ENCODE measurements at places on chromosomes 4 and X.
A peak's percentile ranks its signal among the peaks of the same experiment; 100 is the strongest.

DNA sequence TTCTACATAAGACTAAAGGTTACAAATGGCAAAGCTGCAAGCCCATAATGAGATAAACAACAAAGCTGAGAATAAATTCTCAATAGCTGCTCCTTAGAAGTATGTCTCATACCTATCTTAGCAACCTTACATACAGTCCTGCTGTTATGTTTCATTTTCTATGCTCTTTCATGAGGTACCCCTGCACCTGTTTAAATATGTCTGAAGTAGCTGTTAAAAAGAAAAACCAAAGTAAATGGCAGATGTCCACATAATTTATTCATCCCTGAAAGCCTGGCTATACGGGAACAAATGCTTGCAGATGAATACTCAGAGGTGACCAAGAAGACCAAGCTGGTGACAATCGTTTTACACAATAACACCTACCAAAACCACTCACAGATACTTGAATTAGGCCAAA lies 22.5 kb downstream of the PPA2 start:
- DNase-seq, result no peak

DNA sequence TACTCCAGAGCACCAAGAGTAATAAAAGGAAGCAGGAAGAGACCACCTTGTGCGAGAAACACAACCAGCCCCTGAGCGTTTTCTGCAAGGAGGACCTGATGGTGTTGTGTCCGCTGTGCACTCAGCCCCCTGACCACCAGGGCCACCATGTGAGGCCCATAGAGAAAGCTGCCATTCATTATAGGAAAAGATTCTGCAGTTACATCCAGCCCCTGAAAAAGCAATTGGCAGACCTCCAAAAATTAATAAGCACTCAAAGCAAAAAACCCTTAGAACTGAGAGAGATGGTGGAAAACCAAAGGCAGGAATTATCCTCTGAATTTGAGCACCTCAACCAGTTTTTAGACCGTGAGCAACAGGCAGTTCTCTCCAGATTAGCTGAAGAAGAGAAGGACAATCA lies 5.7 kb downstream of the TRIM75 start:
- no peak for DNase-seq

DNA sequence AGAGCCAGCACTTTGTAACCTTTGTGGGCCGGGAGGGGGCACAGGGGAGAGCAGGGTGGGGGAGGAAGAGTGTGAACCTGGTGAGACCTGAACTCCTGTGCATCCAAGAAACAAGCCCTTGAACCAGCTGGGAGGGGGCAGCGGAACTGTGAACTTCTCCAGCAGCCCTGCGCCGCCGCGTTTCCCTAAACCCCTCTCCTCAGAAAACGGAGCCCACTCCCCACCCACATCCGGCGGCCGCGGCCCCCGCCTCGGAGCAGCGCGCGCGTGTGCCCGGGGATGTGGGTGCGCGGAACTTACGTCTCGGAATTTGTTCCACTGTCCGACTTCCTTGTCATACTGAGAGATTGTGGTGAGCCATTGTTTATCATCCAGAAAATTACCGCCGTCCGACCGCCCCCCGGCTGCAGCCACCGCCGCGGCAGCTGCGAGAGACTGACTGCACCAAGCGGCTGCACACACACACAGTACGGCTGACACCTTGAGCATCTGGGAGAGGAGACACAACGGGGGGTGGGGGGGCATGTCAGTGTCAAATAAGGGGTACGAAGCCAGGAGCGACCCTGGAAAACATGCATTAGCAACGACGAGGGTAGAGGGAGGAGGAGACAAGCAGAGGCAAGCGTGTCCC lies 494 bp downstream of the SPOCK3 start:
- DNase-seq, result peak; percentile 19

- peak; percentile 79 for DNase-seq
These were observed 89.6 kb upstream of the MAD2L1 start for GRCh38 chr4:120156120-120156718.

DNA sequence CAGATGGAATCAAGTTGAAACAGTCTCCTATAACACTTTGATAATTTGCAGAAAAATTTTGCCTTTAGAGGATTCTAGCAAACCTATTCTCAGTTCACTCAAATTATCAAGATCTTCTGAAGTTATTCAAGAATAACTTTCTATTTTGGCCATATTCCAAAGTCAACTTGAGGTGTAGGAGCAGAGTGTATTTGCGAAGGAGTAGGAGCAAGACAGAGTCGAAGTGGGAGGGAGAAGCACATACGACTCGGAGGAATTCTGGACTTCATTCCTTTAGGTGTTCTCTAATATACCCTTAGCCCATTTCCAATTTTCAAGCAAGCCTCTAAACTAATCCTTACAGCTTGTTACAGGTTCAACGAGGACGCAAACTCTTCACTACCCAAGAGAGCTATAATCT lies 252.9 kb downstream of the GPM6A start:
- DNase-seq, result no peak

DNA sequence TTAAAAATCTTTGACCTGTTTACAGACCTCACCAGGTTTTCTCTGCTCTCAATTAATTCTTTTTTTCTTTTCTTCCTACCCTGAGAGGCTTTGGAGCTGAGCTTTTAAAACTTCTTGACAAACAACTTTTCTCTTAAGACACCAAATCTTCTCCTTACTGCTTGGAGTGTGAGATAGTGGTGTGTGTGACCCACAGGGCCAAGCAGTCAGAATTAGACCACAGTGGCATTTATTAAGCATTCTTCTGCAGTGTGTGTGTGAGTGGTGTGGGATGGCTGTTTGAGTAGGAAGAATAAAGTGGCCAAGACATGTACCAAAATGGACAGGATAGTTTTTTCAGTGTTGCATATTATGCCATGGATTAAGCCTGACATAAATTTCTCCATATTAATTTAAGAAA lies 665.1 kb downstream of the RAPGEF2 start:
- no peak for DNase-seq

GRCh38 chr4:185644408-185644807 lies 109.1 kb upstream of the PDLIM3 start:
- DNase-seq, result no peak

GRCh38 chrX:124289443-124289842 lies 43.0 kb upstream of the TEX13D start:
- peak; percentile 18 for DNase-seq

GRCh38 chr4:31793907-31794306 lies 1073.7 kb downstream of the PCDH7 start:
- DNase-seq, result no peak

GRCh38 chrX:15881381-15881897 lies 26.8 kb upstream of the AP1S2 start:
- DNase-seq, result no peak

DNA sequence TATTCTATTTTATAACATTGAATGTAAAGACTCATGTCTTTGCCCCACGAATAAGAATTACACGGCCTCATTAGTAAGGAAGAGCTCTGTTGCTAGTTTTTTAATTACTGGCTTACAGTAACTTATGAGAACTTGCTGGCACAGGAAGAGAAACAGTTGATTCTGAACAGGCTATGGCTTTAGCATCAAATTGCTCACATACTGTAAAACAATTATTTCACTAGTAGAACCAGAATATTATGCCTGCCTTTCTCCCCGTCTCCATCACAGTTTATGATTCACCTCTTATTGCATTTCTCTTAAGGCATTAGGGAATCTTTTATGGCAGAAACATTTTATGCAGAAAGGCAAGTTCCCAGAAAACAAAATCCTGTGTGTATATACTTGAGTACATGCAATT lies 126.1 kb downstream of the SPRY1 start:
- DNase-seq, result no peak

DNA sequence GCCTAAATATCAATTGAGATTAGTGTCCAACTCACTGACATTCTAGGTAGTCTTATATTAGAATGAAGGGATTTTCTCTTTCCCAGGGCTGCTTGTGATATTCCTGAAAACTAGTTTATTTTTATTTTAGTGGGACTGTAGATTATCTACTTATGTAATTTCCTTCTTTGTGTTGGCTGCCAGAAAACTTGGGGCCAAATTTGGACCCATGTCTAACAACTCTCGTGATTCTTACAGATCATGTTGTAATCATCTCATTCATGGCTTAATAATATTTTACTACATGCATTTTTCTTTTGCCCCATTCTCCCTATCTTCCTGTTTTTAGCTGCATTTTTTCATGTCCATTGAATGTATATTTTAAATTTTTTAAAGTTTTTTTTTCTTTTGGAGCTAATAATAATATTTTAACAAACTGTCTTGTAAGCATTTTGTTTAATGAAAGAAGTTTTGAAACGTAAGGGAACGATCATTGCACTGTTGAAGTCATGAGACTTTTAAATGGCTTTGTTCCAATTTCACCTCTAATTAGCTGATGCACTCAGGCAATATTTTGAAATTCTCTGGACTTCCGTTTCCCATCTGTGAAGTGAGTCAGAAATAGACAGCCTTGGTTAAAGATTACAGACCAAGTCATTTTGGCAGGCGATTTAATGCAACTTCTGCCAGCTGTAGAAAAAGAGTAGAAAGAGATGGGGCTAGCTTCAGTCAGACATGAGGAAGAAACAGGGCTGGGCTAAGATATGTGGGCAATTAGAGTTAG lies 14.3 kb upstream of the TDO2 start:
- no peak for DNase-seq

DNA sequence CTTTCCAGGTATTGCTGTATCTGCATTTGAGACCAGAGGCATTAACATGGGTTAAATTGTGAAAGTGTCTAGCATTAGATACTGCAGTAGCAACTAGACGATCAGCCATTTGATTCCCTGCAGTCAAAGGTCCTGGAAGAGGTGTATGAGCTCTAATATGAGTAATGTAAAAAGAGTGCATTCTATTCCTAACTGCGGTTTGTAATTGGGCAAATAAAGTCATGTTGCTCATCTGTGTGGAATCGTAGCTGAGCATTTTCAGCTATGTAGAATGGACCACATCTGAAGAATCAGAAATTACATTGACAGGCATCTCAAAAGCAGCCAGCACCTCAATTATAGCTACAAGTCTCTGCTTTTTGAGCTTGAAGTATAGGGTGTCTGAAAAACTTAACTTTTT lies 157.6 kb downstream of the ZNF518B start:
- no peak for DNase-seq

DNA sequence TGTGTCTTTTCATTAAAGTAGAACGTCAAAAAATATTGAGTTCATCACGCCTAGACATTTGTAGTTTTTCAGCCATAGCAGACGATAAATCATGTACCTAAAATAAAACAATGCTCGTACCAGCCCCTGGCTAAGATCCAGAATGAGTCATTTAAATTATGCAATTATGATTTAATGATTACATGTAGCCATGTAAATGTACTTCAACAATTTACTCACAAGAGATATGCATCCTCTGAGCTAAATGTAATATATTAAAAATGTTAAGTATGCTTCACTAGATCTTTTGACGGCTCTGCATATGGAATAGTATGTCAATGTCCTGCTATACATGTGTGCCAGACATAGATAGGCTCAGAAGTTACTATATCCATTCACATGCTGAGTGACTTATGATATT lies 1077.8 kb downstream of the ARAP2 start:
- no peak for DNase-seq

DNA sequence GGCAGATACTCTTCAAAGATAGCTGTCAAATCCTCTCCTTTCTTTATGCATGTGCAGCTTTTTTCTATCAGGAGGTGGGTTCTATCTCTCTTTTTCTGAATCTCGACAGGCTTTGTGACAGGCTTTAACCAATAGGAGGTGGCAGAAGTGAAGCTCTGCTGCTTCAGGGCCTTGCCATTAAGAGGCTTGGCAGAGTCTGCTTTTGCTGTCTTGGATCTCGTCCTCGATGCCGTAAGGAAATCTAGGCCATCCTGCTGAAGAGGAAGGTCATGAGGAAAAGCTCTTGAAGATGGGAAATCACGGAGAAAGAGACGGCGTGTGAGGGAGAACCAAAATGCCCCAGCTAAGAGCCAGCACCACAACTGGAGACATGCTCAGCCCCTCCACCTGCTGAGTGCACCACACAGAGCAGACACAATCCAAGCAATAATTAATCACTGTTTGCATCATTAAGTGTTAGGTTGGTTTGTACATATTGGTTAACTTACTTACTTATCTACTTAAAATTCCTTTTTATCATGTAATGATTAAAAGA lies 92.2 kb downstream of the DDIT4L start:
- no peak for DNase-seq

- DNase-seq, result no peak
These were observed 88.6 kb upstream of the HHIP start for GRCh38 chr4:144557404-144557803.

DNA sequence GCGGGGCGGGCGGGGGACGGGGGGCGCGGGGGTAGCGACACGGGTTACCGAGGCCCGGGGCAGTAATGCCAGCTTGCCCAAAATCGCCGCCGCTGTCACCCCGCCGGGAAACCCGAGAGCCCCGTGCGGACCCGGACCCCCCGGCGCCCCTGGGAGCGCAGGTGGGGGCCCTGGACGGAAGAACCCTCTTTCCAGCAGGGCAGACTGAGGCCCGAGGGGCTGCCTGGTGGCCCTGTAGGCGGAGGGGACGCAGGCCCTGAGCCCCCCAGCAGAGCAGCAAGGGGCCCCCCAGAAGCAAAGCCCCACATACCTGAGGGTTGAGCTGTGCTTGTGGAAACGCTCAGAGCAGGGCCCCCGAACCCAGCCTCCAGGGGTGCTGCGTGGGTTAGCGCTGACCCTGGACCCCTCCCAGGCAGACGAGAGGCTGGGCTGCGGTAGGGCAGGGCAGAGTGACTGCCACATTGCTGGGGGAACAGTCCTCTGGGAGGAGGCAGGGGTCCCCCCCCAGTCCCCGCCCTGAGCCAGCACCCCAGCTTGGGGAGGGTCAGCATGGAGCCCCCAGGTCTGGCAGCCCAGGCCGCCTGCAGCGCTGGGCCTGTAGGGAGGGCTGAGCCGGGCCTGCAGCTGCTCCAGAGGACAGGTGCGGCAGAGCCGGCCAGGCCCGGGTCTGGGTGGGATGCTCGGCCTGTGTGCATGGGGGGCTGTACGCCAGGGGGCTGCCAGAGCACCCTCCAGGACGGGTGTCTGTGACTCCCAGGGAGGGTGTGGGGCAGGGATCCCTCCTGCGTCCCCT lies 646 bp downstream of the DOK7 start:
- no peak for DNase-seq

- no peak for DNase-seq
These were observed 63.2 kb downstream of the VEGFC start for GRCh38 chr4:176729489-176729888.

DNA sequence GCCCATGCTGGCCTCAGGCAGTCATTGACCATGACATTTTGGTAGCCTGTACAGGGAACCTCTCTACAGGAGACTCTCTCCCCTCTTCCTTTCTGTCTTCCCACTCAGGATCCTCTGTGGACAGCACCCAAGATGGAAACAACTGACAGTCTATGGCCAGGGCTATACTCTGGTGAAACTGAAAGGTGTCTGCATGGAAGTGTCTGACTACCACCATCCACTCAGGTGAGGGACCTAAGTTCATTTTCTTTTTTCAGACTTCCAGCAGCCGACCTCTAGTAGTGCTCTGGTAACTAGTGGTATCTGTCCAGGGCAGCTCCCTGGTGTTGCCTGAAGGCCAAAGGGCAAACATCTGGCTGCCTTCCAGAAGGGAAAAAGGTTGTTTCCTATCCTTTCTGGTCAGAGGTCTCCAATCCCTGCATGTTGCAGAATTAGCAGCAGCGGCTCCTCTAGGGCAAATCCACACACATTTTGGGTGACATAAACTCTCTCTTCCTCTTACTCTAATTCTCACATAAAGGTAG lies 804.5 kb downstream of the C4orf33 start:
- no peak for DNase-seq

All from mesendoderm (in vitro differentiated cells).